ENCODE measurements at places on chromosomes 7 and 10.

GRCh38 chr10:23070913-23071218, 24.5 kb upstream of the MSRB2 start:
- no peak for DNase-seq

- no peak for DNase-seq
Measured at GRCh38 chr7:158140538-158141220, 446.9 kb downstream of the PTPRN2 start.

GRCh38 chr7:131110297-131111080, 217.2 kb upstream of the MKLN1 start:
- no peak for DNase-seq

DNA sequence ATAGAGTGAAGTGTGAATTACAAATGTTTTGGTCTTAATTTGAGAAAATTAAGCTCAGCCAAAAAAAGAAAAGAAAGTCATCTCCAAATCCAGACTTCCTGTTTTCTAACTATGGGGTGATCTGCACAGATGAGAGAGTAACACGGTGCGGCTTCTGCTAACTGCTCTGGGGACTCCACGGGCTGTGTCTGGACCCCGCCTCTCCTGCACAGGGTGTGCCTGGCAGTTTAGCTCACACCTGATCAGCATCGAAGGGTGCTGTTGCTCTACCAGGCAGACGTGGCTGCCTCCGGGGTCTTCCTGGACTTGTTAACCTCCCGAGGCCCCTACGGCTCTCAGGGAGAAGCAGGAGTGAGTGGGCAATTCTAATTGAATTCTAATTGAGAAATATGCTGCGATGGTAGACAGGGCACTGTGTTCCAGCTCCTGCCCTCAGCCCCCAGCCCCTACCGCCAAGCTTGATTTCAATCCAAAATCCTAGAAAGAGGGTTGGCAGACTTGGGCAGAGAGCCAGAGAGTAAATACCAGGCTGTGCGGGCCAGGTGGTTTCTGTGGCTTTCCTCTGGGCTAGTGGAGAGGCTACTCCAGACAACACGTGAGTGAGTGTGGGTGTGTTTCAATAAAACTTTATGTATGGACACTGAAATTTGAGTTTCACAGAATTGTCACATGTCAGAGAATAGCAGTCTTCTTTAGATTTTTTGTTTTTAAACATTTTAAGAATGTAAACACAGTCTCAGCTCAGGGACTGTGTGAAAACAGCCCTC, 13.4 kb downstream of the SHH start:
- no peak for DNase-seq

DNA sequence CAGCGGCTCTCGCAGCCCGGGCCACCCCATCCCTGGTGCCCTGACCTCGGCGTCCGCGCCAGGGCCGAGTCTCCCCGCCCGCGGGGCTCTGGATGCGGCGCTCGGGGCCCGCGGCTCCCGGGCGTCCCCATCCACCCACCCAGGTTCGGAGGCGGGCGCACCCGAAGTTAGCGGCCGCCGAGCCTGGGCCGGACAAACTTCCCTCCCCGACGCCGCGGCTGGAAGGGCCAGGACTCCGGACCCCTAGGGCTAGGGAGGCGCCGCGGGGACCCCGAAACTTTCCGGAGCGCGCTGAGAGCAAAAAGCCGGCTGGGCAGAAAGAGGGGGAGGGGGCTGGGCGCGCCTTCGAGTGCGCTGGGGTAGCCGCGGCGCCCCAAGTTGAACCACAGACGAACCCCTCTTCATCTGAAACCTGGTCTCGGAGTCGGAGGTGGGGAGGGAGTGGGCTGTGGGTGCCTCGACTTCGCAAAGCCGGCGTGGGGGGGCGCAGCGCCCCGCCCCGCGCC, 3.7 kb upstream of the ELFN1 start:
- no peak for DNase-seq

DNA sequence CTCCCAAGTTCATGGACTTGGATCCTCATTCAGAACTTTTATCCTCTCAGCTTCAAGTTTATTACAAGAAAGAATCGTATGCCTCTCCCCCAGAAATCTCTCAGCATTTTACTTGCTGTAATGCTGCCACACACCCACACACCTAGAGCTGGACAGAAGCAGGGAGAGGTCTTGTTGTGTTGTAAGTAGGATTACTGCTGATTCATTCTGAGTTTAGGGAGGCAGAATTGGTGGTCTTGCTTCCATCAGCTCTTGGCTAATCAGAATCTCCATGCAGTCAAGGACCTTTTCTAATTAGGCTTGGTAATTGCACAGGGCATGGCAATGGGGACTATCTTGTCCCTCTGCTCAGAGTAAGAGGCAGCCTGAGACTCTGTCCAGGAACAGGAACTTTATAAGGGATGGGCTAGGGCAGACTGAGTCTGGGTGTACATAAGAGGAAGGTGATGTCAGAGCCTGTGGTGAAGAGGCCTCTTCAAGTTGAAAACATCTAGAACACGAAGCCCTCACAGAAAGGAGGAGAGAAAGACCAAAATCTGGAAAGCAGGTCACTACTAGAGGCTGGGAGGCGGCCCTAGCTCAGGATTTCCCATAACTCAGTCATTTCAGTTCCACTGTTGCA, 7.0 kb upstream of the PTPRE start:
- no peak for DNase-seq

All from left kidney (tissue), 8 donors.